Right atrium auricular region (tissue), 2 donors: ENCODE measurements at places on chromosomes 11 and 22. TPM values are rescaled to one million over a fixed set of nuclear protein-coding genes. Genes with fewer than 3 reads are reported as not detected.

SLC22A8 gene
- not detected for total RNA-seq

VSIG2 gene
- total RNA-seq, result 1.1 TPM

MIOX gene
- total RNA-seq, result not detected

MOGAT2 gene
- total RNA-seq, result not detected

LMNTD2 gene
- total RNA-seq, result 0.33 TPM

TMEM86A gene
- 4.6 TPM for total RNA-seq

GRCh38 chr11:129373489-129373953 lies 2.1 kb upstream of the BARX2 start:
- DNase-seq, result no peak

DNA sequence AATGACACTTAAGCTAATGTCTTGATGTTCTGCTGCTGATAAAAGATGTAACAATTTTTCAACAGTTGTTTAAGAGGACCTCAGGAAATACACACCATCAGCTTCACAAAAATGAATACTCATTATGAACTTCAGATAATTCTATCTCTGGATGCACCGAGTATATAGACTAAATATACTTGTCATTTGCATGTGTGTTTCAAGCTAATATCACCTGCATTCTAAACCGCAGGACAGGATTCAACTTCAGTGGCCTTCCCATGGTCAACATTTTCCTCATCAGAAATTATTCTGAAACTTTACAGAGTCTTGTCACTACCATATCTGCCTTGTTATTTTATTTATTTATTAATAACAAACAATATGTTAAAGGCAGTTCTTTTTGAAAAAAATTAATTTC lies 717.0 kb upstream of the CCDC179 start:
- DNase-seq, result no peak

GRCh38 chr22:37218771-37219411 lies 6.6 kb upstream of the SSTR3 start:
- DNase-seq, result no peak

DNA sequence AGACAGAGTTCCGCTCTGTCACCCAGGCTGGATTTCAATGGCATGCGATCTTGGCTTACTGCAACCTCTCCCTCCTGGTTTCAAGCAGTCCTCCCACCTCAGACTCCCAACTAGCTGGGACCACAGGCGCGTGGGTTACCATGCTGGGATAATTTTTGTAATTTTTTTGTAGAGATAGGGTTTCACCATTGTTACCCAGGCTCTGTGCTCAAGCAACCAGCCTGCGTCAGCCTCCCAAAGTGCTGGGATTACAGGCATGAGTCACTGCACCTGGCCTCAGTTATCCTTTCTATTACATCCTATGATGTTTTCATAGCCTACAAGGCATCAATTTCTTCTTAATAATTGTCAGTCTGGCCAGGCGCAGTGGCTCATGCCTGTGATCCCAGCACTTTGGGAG lies 36.5 kb downstream of the LRRC74B start:
- DNase-seq, result no peak

- no peak for DNase-seq
Observed at GRCh38 chr22:22093743-22094142, 111.2 kb upstream of the TOP3B start.

- DNase-seq, result no peak
Observed at GRCh38 chr11:103920449-103920848, 116.0 kb upstream of the DDI1 start.

- DNase-seq, result no peak
Observed at GRCh38 chr11:107741044-107741823, 29.4 kb upstream of the SLN start.

- no peak for DNase-seq
Observed at GRCh38 chr11:4979036-4979435, 15.6 kb upstream of the OR51L1 start.

- DNase-seq, result no peak
Observed at GRCh38 chr11:26950260-26950719, 43.6 kb upstream of the FIBIN start.

DNA sequence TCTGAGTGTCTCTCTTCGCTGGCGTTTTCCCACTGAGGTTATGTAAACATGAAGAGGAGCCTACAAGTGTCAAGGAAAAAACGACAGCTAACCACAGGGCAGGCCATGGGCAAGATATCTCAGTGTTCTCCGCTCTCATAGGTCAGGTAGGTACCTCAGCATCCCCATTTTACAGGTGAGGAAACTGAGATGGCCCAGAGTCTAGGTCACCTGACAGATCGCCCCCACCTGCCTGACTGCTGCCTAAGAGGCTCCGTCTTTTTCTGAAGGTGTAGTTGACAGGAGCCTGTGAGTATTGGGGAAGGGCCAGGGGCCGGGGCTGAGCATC lies 847 bp upstream of the NDUFA6 start:
- no peak for DNase-seq

DNA sequence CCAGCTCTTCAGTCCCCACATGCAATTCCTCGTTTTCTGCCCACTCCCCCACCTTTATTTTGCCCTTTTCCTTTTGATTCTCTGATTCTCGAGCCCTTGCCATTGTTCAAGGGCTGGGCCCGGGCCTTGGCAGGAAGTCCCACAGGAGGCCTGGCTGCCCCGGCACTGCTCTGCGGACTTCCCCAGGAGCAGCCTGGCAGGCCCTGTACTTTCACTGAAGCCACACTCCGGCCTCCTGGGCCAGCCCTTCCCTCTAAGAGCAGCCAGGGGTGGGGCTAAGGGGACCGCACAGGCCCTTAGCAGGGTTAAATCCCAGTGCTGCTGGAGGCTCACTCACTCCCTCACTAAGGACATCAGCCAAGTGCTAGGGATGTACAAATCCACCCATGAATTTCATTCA lies 4.1 kb downstream of the LRRC32 start:
- no peak for DNase-seq
